ENCODE measurements at places on chromosomes 7 and 10.
A peak's percentile ranks its signal among the peaks of the same experiment; 100 is the strongest.

GRCh38 chr10:65565246-65565645, 1360.6 kb upstream of the LRRTM3 start:
- DNase-seq: no peak

DNA sequence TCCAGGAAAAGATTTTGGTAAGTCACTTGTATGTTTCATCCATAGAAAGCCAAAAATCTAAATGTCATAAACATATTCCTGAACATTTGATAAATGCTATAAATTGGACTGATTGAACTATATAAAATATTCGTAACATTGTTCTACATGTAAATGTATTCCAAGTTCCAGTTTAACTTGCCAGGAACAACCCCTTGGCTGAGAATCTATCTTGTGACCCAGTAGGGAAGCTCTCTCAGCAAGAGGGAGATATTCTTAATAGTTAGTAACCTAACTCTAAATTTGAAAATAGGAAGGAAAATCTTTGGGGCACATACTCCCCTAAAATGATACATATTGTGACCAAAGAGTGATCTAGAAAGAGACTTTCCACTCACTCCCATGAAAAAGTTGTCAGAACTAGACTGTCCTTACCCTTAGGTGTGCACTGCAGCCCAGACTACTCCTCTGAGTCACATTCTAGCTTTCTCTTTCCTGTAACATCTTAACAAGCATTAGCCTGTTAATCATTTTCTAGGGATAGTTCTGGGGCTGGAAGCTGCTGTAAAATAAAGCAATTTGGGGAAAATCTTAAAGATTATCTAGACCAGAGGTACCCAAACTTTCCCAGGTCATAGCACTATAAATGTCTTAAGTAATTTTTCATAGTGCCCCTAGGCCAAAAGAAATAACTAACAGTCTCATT, 73.7 kb upstream of the SKAP2 start:
- no peak for DNase-seq

- DNase-seq: no peak
Observed at GRCh38 chr10:59434463-59435321, 72.3 kb upstream of the FAM13C start.

GRCh38 chr7:24670782-24671181, 86.5 kb downstream of the GSDME start:
- no peak for DNase-seq

GRCh38 chr10:23190872-23191763, 994 bp upstream of the PTF1A start:
- no peak for DNase-seq

GRCh38 chr10:111107023-111107422, 30.2 kb downstream of the ADRA2A start:
- DNase-seq: no peak

DNA sequence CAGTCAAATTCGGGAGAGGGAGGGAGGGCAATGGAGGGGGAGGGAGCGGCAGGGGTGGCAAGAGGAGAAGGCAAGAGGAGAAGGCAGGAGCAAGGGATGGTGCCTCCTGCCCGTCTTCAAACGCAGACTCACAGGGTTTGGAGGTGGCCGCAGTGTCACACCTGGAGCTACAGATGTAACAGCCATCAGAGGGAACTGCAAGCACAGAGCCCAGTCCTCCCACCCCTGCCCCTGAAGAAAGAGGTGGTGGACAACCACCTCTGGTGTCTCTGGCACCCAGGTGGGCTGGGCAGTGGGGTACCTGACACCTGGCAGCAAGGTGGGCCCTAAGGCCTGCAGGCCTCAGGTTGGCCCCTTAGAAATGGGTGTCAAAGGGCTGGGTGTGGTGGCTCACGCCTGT, 67.0 kb upstream of the SDK1 start:
- DNase-seq: no peak

DNA sequence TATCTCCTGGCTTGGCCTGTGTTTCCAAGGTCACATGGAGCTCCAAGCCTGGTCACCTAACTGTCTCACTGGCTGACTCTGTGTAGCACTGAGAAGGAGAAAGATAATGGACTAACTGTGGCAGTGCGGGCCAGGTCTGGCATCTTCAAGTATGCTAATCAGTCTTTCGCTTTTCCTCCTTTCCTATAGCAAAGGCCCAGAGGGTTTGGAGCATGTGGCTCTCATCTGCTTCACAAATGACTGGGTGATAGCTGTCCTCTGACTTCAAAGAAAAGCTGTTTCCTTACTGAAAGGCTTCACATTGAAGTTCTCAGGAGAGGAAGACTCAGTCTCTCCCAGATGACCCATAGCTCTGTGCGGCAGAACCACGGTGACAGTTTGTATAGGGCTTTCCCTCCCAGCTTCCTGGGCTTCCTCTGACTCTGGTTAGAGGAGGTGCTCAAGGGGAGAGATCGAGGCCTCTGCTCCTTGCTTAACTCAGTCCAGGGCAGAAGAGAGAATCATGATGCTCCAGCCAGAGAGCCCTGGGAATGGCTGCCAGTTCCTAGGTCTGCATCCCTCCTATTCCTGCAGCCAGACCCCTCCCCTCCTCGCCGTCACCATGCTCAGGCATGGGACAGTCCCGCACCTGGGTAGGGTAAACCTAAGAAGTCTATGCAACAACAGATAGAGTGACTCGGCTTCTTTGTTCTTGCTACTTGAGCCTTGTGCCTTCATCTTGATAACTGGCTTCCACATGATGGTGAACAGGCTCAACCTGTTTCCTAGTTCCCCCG, 72.3 kb downstream of the CCDC71L start:
- no peak for DNase-seq

DNA sequence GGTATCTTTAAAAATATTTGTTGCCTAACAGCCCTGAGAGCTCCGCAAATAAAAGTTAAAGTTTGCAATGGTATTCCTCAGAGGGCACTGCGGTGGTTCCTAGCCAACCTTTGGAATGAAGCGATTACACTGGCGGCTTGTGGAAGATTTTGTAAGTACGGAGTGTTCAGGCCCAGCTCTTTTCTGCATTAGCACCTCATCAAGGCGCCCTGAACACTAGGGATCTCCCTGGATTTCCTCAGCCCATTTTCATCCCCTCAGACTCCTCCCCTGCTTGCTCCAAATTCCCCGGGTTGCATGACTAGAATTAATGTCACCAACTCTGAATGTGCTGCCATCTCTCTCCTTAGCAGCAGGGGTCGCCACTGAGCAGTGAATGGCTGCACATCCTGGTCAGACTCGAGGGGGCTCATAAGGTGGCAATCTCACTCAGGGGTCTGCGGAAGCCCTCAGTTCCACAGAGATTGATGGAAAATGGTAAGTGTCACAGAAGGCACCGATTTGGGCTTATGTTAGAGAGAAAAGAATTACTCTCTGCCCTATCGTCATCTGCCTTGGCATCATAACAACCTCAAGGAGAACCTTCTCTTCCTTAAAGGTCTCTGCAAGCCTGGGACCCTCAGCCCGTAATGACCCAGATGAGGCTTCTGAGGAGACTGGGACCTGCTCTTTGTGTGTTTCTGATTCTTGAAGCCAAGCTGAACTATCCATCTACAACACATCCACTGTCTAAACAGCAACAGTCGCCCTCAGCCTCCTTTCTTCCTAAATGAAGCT, 262.8 kb upstream of the AOAH start:
- DNase-seq: peak; percentile 34

DNA sequence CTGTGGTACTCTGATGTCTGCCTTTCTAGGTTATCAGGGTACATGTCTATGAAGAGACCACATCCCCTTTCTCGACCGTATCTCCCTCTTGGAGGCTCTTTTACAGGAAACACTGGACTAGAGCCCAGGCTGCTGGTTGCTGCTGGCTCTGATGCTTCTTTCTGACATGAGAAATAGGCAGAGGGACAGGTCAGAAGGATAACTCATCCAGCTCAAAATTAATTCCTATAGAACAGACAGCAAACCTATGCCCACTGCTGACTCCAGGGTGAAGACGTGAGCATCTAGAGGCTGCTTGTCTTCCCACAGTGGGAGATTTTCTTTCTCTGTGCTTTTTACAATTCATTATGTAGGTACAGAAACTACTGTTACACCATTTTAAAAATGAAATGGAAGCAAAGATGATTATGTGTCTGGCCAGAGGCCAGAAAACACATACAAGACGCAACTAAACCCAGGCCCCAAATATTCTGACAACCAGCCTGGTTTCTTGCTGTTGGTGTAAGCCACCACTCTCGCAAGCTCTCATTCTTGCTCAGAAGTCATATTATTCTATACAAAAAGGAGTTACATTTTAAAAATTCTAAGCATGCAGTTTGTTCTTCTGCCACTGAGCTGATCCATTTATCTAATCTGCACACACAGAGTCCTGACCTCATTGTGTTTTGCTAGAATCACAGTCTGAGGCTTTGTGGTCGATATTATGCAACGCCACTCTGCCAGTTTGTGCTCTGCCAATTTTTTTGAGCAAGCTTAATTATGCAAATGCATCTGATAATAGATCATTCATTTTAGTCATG, 424.3 kb downstream of the KIF20B start:
- DNase-seq: no peak

DNA sequence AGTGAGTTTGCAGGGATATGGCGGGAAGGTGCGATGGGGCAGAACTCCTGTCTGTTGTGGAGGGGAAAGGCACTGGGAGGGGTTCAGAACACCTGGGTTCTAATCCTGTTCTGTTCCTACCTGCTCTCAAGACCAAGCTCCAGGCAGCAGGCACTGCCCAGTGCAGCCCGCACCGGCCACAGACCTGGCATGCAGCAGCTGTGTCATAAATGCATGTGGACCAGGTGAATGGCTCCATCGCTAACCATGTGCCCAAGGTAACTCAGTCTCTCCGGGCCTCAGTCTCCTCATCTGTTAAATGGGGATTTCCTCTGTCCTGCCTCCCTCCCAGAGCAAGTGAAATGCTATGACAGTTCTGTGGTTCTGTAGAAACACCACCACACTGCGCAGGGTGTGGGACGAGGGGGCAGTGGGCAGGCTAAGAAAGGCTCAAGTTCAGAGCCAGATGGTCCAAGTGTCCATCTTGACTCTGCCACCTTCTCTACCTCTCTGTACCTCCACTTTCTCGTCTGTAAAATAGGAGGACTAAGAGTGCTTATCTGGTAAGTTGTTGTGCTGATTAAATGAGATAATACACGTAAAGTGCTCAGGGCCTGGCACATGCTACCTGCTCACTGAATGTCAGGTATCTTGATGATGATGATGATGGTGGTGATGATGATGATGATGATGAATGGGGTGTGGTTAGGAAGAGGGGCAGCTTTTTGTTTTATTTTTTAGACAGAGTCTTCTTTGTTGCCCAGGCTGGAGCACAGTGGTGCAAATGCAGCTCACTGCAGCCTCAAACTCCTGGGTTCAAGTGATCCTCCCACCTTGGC, 22.9 kb downstream of the ATP6V1F start:
- no peak for DNase-seq

- no peak for DNase-seq
Observed at GRCh38 chr10:34996843-34997242, 93.3 kb downstream of the CUL2 start.

GRCh38 chr7:71504697-71505441, 372.9 kb downstream of the GALNT17 start:
- no peak for DNase-seq
